ENCODE measurements at places on chromosomes 16 and 17. TPM values are rescaled to one million over a fixed set of nuclear protein-coding genes. Genes with fewer than 3 reads are reported as not detected.

- H3K4me1 ChIP-seq: no peaks in the 10 kb centered on the region
- no peaks in the 10 kb centered on the region for H3K36me3 ChIP-seq
- no peaks in the 10 kb centered on the region for H3K27me3 ChIP-seq
- DNase-seq: no peak
- no peak overlapping the region for H3K27ac ChIP-seq
- H3K4me3 ChIP-seq: no peak overlapping the region
Measured at GRCh38 chr16:9966569-9967157, 215.6 kb downstream of the GRIN2A start.

DNA sequence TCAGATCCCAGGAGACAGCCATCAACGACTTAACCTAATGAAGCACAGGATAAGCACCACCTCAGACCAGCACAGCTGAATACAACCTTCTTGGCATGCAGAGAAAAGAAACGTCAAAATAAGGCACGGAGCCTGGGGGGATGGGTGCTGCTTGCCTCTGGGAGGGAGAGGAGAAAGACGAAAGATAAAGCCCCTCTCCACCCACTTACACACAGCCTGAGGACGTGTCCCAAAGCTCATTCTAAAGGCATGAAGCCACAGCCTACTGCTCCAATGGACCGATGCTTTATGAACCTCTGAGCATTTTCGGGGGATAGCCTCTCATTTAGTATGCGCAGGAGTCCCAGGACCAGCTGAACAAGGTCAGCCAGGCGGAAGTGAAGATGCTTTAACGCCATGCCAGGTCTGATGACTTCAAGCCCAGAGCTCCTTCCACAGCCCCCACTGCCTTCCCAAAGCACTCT is 31.1 kb downstream of the ST3GAL2 start:
- DNase-seq: no peak
- H3K4me3 ChIP-seq: no peak overlapping the region
- H3K27me3 ChIP-seq: no peaks in the 10 kb centered on the region
- H3K36me3 ChIP-seq: no peaks in the 10 kb centered on the region
- H3K27ac ChIP-seq: no peak overlapping the region
- H3K4me1 ChIP-seq: peaks cover 12% of the 10 kb centered on the region

RRAD gene
- total RNA-seq: 0.50 TPM

DNA sequence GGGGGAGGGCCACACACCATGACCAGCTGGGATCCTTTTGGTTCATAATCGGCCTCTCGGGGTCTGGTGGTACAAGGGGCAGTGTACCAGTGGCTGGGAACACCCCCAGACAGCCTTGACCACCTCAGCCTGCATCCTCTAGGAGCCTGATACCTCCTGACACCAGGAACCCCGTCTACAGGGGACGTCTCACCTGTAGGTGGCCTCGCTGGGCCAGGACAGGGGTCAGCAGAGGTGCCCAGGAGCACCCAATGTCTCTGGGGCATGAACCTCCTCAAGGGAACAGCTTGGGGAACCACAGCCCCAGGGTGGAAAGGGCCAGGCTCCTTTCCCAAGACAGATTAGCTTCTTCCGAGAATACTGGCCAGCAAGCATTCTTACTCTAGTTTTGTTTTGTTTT is 2.5 kb upstream of the METRNL start:
- H3K27ac ChIP-seq: no peak overlapping the region

GRCh38 chr16:56234737-56235136 is 43.4 kb downstream of the GNAO1 start:
- H3K36me3 ChIP-seq: no peaks in the 10 kb centered on the region
- no peaks in the 10 kb centered on the region for H3K27me3 ChIP-seq
- peak overlapping the region; percentile 45 for H3K27ac ChIP-seq
- DNase-seq: no peak
- peak overlapping the region; percentile 23 for H3K4me3 ChIP-seq
- H3K4me1 ChIP-seq: peaks cover 52% of the 10 kb centered on the region

IL17C gene
- not detected for total RNA-seq

UTP4 gene
- total RNA-seq: 11.3 TPM

GRCh38 chr17:59491353-59492090 is 73.9 kb upstream of the DHX40 start:
- H3K27ac ChIP-seq: no peak overlapping the region
- H3K4me1 ChIP-seq: no peaks in the 10 kb centered on the region
- DNase-seq: no peak
- H3K27me3 ChIP-seq: no peaks in the 10 kb centered on the region

- no peak for DNase-seq
- peaks cover 7% of the 10 kb centered on the region for H3K4me1 ChIP-seq
Measured at GRCh38 chr16:27273670-27274423, 5.3 kb upstream of the NSMCE1 start.

COL1A1 gene
- 15.3 TPM for total RNA-seq

TMC8 gene
- 7.9 TPM for total RNA-seq

QRICH2 gene
- 0.56 TPM for total RNA-seq

GRCh38 chr17:81939881-81940385 is 2.8 kb upstream of the PYCR1 start:
- no peaks in the 10 kb centered on the region for H3K27me3 ChIP-seq
- DNase-seq: no peak
- H3K4me3 ChIP-seq: no peak overlapping the region
- peaks cover 10% of the 10 kb centered on the region for H3K4me1 ChIP-seq
- no peaks in the 10 kb centered on the region for H3K36me3 ChIP-seq
- no peak overlapping the region for H3K27ac ChIP-seq

BAHCC1 gene
- 3.2 TPM for total RNA-seq

GRCh38 chr17:21464611-21465021 is 88.5 kb downstream of the KCNJ12 start:
- DNase-seq: no peak
- peaks cover 6% of the 10 kb centered on the region for H3K4me1 ChIP-seq
- H3K27me3 ChIP-seq: no peaks in the 10 kb centered on the region
- H3K4me3 ChIP-seq: no peak overlapping the region
- no peaks in the 10 kb centered on the region for H3K36me3 ChIP-seq

CRHR1 gene
- total RNA-seq: not detected

NUP85 gene
- total RNA-seq: 36.3 TPM

KCNJ2 gene
- 2.7 TPM for total RNA-seq

All from liver (tissue), 10 donors.